ENCODE measurements at places on chromosomes 7 and 10. TPM values are rescaled to one million over a fixed set of nuclear protein-coding genes. Genes with fewer than 3 reads are reported as not detected.

Gene C1QL3
- total RNA-seq = 2.6 TPM

Gene PLAC9
- 8.9 TPM for total RNA-seq

Gene OR9A2
- not detected for total RNA-seq

Gene GBX1
- total RNA-seq = not detected

Gene EN2
- 0.45 TPM for total RNA-seq

Measured in prostate gland (tissue), 2 donors.